Right ventricle myocardium inferior (tissue), 1 donor: ENCODE measurements at places on chromosomes 3 and 15. TPM values are rescaled to one million over a fixed set of nuclear protein-coding genes. Genes with fewer than 3 reads are reported as not detected.

- no peak for DNase-seq
These were observed 11.1 kb downstream of the ALPK3 start for GRCh38 chr15:84828086-84828908.

- no peak for DNase-seq
These were observed 87.7 kb downstream of the CFAP20DC start for GRCh38 chr3:58962040-58962651.

DNA sequence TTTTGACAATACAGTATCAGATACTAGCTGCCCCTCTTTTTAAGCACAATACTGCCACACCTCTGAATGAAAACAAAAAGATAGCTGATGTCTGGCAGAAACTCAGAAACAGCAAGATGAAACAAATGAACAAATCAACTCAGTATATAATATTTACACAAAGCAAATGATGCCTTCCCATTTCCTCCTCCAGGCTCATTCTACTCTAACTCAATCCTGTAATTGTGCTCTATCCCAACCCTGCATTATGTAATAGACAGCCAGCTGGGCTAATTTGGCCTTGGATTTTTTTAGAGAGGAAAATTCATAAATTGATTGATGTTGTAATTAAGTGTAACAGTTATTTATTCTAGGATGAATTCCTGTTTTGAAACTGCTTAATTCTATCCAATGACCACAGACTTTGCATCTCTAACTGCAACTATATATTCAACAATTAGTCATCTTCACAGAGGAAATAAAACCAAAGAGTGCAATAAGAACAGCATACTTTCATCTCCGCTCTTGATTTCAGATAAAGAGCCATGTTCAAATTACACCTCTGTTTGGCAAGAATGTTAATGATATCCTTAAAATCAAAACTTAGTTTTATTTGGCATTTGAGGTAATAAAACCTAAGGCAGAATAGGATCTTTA is 6.1 kb downstream of the ATG3 start:
- DNase-seq: no peak

GRCh38 chr3:119289404-119289770 is 4.8 kb upstream of the ARHGAP31 start:
- DNase-seq: no peak

DNA sequence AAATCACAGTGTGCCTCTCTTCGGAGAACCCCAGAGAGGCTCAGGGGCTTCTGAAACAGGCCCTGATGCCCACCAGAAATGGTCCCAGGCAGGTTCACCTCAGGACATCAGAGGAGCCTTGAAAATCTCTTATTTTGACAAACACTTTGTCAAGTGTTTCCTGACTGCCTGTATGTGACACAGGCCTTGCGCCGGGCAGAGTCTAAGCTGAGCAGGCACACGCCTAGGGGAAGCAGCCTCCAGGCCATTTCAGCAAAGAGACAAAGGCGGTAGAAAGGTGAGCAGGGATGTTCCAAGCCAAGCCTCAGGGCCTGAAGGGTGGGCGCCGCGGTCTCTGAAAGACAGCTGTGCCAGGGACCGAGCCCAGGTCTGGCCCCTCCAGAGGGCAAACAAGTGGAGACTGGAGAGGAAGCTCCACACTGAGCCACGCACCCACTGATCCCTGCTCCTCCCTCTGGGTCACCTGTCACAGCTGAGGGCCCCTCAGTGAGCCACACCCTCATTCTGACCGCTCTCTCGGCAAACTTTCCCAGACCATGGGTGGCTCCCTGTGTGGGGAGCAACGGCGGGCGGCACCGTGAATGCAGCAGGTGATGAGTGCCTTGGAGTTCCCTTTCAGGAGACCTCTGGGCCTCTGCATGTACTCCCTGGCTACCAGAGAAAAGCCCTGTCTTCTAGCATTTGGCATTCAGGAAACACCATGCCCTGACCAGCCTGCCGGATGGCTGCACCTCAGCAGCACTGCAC is 136.1 kb downstream of the ADAMTS17 start:
- DNase-seq: no peak

DNA sequence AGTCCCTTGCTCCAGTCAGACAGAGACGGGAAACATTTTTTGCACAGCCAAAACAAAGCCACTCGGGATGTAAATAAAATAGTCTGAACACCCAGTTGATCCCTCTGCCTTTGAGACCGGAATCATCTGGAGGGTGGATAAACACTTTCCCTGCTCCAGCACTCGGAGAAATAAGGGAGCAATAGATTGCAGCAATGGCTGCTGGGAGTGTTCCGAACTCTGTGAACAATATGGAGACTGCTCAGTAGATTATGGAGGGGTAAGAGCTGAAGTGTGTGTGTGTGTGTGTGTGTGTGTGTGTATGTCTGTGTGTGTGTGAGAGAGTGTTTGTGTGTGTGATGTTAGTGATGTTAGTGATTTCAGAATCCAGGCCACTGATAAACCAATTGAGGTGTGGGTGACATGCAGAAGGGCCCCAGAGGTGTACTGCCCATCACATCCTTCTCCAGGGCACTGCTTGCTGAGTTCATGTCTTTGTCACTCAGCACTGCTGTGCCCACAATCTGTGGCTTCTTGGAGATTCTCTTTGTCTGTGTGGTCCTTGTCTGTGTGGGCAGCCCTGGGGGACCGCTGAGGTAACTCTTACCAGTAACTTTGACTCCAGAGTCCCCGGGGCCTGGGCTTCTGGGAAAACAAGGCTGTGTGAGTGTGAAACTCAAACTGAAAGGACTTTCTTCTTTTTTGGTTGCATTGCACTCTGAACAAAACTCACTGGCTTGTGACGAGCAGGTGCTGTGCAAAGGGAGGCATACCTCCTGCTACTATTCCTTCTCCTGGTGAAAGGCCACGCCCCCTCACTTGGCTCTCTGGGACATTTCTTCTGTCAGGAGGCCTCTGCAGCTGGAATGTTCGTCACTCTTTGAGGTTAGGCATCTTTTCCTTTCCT is 23.0 kb downstream of the CRYGS start:
- DNase-seq: no peak

The MEIS2 gene
- 45.4 TPM for total RNA-seq

The TLR9 gene
- 0.38 TPM for total RNA-seq

The ARGFX gene
- total RNA-seq: not detected

The TEX55 gene
- total RNA-seq: not detected

The ANKRD63 gene
- total RNA-seq: 0.92 TPM

The ITGB5 gene
- 109 TPM for total RNA-seq
